ENCODE measurements at places on chromosomes 5 and 9.

DNA sequence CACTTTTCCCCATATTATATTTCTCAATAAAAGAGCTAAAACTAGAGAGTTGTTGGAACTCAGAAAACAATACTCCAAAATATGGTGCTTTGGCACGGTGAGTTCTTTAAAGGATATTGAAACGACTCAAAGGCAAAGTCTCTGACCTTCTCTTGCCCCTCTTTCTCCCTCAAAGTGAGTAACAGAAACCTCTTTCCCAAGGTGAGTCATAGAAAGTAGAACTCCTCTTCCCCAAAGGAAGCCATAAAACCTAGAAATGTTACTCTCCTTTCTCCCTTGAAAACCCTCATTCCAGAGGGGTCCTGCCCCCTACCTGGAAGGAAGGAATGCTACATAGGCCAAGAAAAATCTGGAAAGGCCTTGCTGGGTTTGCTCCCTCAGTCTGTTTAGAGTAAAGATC, 47.5 kb downstream of the RAPGEF6 start:
- peak; percentile 46 for DNase-seq

- DNase-seq = no peak
These were observed 155.2 kb downstream of the FRMD3 start for GRCh38 chr9:83383034-83383433.

- peak; percentile 88 for DNase-seq
These were observed 147.9 kb downstream of the DMRT2 start for GRCh38 chr9:1198085-1198484.

DNA sequence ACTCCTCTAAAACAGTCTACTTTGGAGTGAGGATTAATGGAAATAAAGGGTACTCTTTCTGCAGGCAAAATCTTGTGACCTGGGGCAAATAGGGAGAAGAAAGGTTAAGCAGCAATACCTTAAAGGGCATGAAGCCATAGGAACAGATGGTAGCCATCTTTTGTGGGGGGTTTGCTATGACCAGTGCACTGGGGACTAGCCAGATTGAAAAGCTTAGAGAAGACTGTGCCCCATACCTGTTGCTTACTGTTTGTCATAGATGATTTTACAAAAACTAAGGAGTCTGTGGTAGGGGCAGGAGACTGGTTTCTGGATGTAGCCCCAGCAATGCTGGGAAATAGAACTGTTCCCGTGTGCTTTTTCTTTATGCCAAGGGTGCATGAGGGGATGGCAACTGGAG, 58.6 kb downstream of the PAM start:
- no peak for DNase-seq

GRCh38 chr5:104178829-104179456, 616.4 kb upstream of the NUDT12 start:
- DNase-seq = peak; percentile 91

GRCh38 chr9:104948277-104948676, 20.3 kb upstream of the ABCA1 start:
- peak; percentile 72 for DNase-seq

- no peak for DNase-seq
These were observed 236.9 kb downstream of the SAXO1 start for GRCh38 chr9:18795947-18796671.

DNA sequence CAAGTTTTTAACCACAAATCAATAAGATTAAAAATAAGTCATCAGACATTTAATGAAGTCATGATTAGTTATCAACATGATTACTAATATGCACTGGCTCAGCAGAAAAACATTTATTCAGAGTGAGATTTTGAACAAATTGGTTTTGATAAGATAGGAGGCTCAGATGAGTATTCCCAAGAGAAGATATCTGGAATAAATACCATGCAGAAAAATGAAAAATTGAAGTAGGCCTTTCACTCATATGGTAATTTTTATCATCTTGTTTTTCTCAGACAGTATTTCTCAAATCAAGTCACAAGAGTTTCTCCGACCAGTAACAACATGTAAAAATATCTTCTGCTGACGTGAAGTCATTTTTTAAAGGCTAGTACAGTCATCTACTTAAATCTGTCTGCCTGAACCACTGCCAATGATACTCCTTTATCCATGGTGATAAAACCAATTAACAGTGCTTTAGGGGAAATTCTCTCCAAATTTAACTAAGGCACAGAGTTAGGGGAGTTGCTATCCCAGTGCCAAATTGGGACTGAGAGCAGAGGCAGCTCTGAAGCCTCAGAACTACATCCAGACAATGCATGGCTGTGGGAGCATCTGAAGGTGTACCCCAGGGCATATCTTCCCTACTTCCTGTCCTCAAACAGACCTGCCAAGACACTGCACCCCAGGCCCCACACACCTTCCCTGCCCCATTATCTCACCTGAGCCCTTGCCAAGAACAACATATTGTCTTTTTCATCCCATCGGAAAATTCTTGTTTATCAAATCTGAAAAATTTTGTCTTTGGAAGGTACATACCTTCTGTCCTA, 105.5 kb upstream of the TSLP start:
- peak; percentile 52 for DNase-seq

- no peak for DNase-seq
These were observed 111.3 kb upstream of the ABCA1 start for GRCh38 chr9:105039175-105039799.

DNA sequence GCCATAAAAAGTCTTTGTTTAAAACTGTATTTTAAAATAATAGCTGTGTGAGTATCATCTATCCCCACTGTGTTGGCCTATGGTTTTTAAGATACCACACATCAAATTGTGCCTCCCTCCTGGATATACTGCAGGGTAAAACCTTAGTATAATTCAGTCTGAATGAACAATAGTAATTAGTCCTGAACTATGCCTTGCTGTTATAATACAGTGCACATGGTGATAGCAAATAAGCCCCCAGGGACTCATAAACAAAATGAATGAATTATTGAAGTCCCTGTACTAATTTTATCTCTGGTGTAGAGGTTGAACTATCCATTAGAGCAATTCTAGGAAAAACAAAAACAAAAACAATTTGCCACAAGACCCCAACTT, 142.7 kb upstream of the ADAMTSL1 start:
- DNase-seq = no peak

DNA sequence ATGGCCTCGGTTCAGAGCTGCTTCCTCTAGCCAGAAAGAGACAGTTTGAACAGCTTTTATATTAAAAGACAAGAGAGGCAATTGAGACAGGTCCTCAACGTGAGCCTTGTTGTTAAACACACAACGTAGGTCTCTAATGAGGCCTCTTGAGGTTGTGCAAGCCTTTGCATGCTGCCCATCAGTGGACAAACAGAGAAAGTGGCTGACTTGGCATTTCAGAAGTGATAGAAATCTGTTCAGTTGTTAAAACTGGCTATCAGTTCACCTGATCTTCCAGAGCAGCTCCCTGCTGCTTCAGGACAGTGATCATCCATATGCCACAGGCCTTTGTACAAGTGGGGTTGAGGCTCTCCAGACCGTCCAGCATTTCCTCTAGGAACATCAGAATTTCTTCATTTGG, 58.8 kb downstream of the MROH2B start:
- no peak for DNase-seq

GRCh38 chr9:93268551-93269314, 84.8 kb downstream of the WNK2 start:
- DNase-seq = no peak

DNA sequence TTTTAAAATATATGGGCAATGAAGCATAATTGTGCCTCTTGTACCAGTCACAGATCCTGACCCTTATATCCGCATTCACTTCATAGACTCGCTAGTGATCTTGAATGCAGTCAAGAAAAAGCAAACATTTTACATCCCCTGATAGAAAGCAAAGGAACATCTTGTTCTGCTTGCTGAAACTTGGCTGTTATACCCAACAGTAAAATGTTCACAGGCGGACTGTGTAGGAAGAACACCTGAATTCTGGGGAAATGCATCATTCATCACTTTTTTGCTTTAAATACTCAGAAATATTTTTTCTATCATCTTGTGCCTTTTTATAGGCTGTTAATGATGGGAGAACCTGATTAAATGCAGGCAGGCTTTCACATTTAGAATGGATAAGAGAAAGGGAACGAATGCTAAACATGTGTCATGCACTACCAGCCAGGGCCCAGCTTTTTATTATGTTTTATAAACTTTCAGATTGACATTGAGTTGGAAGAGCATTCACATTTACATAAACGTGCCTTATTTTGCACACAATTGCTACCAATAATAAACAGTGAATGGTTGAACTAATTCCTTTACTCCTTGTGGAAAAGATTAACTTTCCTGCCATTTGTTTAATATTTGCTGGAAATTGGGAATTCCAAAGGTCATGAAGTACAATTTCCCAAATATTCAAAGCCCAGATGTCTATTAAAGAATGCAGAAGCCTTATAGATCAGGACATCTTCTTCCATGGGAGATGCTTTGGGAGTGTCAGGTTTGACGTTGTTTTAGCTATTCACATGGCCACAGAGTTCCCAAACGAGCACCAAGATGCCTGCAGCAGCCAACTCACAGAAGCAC, 756.2 kb downstream of the TLE1 start:
- DNase-seq = no peak

GRCh38 chr9:116795821-116796220, 108.7 kb downstream of the TRIM32 start:
- DNase-seq = no peak

DNA sequence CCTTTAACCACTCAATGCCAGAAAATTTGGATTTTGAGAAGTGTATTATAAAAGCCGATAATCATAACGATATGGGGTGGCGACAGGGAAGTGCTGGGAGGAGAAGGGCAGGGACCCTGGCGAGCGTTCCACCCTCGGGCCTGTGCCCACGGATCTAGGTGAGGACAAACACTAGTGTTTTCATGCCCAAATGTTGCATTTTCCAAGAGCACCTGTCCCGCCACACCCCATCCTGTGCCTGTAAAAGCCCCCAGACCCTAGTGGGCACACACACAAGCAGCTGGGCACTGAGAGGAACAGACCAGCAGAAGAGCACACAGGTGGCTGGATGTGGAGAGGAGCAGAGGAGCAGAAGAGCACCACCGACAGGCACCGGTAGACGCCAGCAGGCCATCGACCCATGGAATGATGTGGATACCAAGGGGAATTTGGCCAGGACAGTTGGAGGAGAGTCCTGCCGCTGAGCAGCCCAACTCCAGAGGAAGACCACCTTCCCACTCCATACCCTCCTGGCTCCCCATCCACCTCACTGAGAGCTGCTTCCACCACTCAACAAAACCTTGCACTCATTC, 315.0 kb downstream of the EDIL3 start:
- DNase-seq = no peak

DNA sequence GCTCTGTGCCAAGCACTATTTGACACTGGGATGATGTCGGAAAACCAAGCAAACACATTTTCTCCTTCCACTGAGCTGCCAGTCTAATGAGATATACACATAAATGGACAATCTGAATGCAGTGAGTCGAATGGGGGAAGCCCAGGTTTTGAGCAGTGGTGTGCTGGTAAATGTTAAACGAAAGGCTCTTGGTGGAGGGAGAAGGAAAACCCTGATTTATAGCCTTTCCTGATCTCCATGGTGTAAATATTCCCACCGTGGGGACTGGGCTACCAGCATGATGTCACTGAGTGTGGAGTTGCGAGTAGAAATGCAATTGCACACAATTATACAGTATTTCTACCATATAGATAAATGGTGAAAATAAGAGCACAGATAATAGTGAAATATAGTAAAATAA, 5.0 kb upstream of the GSN start:
- DNase-seq = no peak

DNA sequence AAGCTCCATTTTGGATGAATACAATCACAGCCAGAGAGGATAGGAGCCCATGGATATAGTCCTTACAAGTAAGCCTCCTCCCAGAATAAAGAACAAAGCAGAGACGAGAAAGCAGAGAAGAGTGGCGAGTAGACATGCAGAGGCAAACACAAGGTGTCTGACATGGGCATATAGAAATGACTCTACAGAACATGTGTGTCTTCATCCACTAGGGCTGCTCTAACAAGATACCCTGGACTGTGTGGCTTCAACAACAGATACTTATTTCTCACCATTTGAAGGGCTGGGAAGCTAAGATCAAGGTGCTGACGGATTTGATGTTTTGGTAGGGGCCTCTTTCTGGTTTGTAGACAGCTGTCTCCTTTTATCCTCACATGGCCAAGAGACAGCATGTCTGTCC, 32.3 kb upstream of the FER start:
- no peak for DNase-seq

- peak; percentile 76 for DNase-seq
These were observed 32.1 kb upstream of the IL6ST start for GRCh38 chr5:56026863-56027300.

- no peak for DNase-seq
These were observed 316.3 kb upstream of the PANK3 start for GRCh38 chr5:168895295-168896071.

GRCh38 chr9:130842545-130842944, 7.5 kb downstream of the ABL1 start:
- no peak for DNase-seq

GRCh38 chr9:4504250-4504649, 14.0 kb downstream of the SLC1A1 start:
- DNase-seq = no peak

GRCh38 chr5:33237471-33237870, 203.3 kb upstream of the TARS1 start:
- no peak for DNase-seq

GRCh38 chr5:55852503-55852902, 1.3 kb downstream of the IL31RA start:
- DNase-seq = no peak

DNA sequence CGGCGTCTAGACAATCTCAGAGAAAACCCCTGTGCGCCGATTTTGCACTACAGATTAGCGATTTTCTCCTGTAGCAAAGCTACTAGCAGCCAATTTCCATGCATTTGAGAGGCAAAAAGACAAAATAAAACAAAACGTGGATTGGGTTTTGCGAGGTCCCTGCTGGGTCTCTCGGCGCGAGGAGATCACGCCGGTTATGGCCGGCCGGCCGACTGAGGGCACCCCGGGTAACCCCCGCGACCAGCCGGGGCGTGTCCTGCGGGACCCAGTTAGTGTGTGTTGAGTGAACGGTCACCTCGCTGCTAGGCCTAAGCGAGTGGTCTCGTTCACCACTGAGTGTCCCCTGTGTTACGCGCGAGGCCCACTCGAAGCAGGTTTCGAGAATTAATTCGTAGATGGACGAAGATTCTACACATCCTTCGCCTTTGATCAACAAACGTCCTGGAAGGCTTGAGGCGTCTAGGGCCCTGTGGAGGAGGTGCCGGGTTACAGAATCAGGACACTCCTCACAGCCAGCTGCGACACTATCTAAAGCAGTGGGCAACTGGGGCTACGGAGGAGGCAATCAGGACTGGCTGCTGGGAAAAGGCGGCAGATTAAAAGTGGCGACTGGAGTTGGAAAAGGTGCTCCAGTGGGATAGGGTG, 764 bp upstream of the VDAC1 start:
- DNase-seq = peak; percentile 16

DNA sequence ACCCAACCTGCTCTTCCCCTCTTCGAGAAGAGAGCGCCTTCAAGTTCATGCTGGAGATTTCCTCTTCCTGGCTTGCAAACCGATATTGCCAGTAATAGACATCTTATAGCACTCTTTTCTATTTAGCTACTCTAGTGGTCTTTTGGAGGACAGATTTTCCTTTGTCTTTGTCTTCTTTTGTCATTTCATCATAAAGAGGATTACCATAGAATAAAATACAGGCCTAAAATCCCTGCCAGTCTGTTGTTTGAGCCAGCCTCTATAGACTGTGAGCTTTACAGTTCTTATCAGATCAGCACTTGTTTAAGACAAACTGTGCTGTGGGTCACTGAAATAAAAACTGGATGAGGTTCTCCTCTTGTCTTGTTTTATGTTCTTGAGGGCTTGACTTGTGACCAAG, 802.8 kb downstream of the NR2F1-AS1 start:
- DNase-seq = no peak
